Posterior cingulate gyrus (tissue), 11 donors: ENCODE measurements at places on chromosomes 13 and 19.
A peak's percentile ranks its signal among the peaks of the same experiment; 100 is the strongest.

DNA sequence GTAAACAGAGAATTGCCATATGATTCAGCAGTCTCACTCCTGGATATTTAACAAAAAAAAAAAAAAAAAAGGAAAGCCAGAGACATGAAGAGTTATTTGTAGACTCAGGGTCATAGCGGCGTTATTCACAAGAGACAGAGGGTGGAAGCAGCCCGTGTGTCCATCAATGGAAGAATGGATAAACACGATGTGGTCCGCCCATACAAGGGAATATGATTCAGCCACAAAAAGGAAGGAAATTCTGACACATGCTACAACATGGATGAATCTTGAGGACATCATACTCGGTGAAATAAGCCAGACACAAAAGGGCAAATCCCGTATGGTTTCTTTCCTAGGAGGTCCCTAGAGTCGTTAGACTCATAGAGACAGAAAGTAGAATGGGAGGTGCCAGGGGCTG lies 14.8 kb downstream of the ACSBG2 start:
- DNase-seq = no peak

DNA sequence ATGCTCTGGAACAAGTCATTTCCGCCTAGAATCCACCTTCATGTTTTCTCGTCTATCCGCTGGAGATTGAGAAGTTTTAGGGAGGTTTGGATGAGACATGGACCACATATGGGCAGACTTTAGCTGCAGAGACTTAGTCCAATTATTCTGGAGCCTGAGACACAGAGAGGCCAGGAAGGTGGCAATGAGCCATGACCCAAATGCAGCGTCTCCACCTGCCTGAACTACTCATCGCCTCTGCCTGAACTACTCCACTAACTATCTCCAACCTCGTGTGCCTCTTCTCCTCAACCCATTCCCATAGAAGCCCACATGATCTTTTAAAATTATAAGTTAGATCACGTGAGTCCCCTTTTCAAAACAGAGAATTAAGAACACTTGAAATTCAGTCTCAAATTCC lies 5.6 kb downstream of the PLEKHA4 start:
- DNase-seq = no peak

DNA sequence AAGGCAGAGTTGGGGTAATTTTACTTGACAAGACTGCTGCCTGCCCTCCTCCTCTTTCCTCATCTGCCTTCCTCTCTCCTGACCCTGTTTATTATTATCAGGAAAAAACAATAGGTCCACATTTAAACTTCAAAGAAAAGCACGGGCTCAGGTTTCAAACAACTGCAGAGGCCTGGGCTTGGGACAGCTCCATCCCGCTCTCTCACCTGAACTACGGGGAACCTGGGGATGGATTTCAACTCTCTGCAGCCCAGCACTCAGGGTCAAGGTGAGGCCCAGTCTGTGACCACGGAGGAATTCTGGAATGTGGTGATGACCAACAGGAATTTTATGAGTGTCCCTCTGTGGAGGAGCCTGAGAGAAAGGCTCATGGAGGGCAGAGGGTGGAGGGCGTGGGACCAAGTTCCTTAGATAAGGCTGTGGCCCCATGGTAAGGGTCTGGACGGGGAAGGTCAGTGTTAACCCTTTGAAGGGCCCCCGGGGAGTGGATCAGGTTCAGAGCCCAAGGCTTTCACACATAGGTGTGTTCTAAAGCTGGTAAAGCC lies 220.8 kb upstream of the MAB21L1 start:
- DNase-seq = no peak

DNA sequence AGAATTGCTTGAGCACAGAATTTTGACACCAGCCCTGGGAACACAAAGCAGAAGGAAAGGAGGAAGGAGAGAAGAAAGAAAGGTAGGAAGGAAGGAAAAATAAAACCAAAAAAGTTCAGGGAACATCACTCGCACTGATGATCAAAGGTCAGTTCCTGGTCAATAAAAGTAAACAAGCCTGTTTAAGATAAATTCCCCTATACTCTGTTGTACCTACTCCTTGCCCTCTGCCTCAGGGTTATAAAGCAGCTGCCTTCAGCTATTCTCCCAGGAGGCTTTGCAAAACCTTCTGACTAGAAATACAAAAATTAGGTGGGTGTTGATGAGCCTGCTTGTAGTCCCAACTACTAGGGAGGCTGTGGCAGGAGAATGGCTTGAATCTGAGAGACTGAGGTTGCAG lies 14.9 kb upstream of the ZNF91 start:
- DNase-seq = no peak

GRCh38 chr13:94344126-94344818 lies 135.2 kb downstream of the DCT start:
- no peak for DNase-seq

DNA sequence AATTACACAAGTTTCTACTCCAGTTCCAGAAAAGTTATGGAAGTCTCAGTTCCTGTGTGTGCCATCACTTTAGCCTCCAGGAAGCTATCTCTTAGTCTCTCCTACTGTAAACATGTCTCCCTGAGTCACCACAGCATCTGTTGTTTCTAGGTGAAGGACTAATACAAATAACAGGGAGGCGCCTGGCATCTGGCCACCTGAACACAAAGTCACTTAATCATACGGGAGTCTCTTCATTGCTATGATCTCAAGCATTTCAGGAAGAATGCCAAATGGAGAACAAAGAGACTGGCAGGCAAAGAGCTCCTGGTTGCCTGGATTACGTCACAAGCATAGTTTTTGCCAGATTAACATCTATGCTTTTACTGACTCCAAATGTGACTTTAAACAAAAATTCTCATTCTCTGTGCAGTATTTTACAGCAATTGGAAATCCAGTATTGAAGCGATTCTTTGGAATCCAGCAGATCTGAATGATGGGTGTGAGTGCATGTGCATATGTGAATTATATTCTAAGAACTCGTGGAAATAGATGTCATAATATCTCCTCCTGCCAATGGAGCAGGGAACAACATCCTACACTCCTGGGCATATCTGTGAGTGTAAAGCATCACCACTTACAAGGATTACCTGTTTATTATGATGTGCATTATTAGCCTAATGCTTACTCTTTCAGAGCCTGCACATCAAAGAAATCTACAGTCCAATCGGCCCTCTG lies 572.8 kb downstream of the PCDH9 start:
- DNase-seq = peak; percentile 47

GRCh38 chr19:51468545-51468920 lies 9.8 kb upstream of the CEACAM18 start:
- no peak for DNase-seq
